ENCODE measurements at places on chromosomes 1 and 21. TPM values are rescaled to one million over a fixed set of nuclear protein-coding genes. Genes with fewer than 3 reads are reported as not detected.

GRCh38 chr1:202802998-202803932 is 5.0 kb downstream of the KDM5B start:
- DNase-seq: no peak

GRCh38 chr1:43135857-43136781 is 36.0 kb downstream of the EBNA1BP2 start:
- no peak for DNase-seq

DNA sequence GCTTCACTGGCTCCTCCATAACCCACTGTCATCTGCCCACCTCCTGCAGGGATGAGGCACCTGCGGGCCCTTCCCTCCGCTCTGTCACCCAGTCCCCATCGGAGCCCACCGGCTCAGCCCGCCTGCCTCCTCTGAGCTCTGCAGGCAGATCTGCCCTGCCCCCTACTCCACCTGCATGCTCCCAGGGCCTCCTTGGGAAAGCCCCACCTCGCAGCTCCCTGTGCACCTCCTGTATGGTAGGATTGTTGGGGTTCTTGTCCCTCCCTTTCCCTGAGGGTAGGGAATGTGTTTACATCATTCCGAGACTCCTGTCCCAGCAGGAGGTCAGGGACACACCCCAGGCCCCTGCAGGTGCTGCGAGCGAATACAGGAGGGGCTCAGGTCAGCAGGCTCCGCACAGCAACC is 50.5 kb downstream of the SIK1 start:
- no peak for DNase-seq

GRCh38 chr1:50976890-50977574 is 7.0 kb downstream of the CDKN2C start:
- peak; percentile 55 for DNase-seq

DNA sequence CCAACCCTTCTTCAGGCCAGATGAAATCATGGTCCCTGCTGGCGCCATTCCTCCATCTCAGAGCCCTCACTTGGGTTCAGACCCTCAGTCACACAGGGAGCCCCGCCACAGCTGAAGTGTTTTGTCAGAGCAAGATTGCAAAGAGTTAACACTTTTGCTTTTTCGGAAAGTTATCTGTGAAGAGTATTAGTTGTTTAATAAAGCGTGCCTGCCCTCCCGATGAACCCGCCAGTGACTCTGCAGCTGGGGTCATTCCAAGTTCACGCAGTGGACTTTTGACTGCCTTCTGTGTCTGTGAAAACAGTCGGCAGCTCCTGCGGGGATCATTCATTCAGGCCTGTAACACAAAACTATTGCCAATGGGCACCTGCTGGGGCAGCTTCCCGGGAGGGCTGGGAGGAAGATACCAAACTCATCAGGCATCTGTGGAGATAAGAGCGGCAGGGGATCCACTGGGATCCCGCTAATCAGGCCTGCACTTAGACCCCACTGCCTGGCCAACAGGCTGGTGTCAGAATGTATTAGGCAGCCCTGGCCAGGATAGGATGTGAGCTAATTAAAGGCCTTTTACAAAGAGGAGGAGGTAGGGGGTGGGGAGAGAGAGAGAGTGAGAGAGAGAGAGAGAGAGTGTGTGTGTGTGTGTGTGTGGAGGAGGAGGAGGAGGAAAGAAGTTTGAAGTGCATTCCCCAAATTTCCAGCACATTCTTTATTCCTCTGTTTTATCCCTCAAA is 184.5 kb downstream of the DHRS3 start:
- no peak for DNase-seq

- DNase-seq: no peak
Observed at GRCh38 chr1:19199969-19200604, 10.0 kb downstream of the UBR4 start.

DLGAP3 gene
- not detected for total RNA-seq

ELAVL4 gene
- 3.3 TPM for total RNA-seq

OR2L2 gene
- not detected for total RNA-seq

NEK2 gene
- total RNA-seq: 8.6 TPM

Measured in Peyer's patch (tissue), 4 donors.